ENCODE measurements at places on chromosomes 16 and 17. TPM values are rescaled to one million over a fixed set of nuclear protein-coding genes. Genes with fewer than 3 reads are reported as not detected.

Gene ZG16
- total RNA-seq = not detected

- DNase-seq = no peak
These were observed 9.7 kb upstream of the ZFP1 start for GRCh38 chr16:75138636-75139035.

GRCh38 chr17:19414396-19415280 is 3.6 kb downstream of the RNF112 start:
- no peak for DNase-seq

- DNase-seq = no peak
These were observed 4.0 kb upstream of the IL17C start for GRCh38 chr16:88634141-88634993.

GRCh38 chr17:43467981-43468581 is 15.7 kb upstream of the DHX8 start:
- DNase-seq = no peak

DNA sequence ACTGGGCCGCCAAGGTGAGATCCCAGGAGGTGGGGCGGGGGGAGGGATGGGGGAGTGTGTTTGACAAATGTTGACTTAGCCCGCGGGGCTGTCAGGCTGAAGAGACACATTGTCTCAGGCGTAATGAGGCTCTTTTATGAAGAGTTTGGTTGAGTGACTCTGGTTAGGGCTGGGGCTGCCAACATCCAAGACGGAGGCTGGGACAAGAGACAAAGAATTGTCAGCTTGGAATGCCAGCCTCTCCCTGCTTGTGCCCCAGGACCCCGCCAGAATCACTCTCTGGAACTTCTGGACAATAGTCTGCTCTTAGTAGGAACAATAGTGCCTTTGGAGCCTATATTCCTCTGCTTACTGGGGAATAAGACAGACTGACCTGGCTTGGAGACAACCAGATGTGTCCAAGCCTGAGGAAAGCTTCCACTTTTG is 24.0 kb downstream of the PCTP start:
- DNase-seq = no peak

DNA sequence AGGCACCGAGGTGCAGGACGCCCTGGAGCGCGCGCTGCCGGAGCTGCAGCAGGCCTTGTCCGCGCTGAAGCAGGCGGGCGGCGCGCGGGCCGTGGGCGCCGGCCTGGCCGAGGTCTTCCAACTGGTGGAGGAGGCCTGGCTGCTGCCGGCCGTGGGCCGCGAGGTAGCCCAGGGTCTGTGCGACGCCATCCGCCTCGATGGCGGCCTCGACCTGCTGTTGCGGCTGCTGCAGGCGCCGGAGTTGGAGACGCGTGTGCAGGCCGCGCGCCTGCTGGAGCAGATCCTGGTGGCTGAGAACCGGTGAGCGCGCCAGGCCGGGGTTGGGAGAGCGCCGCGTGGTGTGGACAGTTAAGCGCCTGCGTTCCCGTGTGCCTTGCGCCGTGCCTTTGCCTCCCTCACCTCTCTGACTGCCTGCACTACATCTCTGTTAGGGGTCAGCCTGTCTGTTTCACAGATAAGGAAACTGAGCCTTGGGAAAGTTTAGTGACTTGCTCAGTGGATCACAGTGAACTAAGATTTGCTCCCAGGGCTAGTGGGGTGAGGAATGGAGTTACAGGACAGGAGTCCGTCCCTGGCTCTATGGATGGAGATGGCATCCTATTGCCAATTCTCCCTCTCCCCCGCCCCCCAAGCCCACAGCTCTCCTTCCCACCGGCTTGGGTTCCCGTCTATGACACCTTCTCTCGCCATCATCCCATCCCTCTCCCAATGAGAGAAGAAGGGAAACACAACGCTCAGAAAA is 880 bp downstream of the SARM1 start:
- DNase-seq = peak; percentile 91

Gene KCNJ2
- total RNA-seq = not detected

Gene ZNF469
- total RNA-seq = 19.0 TPM

- no peak for DNase-seq
These were observed 55.5 kb downstream of the SYT17 start for GRCh38 chr16:19223235-19224170.

- no peak for DNase-seq
These were observed 26.7 kb downstream of the PLD6 start for GRCh38 chr17:17179371-17179827.

Gene CLDN7
- 0.42 TPM for total RNA-seq

DNA sequence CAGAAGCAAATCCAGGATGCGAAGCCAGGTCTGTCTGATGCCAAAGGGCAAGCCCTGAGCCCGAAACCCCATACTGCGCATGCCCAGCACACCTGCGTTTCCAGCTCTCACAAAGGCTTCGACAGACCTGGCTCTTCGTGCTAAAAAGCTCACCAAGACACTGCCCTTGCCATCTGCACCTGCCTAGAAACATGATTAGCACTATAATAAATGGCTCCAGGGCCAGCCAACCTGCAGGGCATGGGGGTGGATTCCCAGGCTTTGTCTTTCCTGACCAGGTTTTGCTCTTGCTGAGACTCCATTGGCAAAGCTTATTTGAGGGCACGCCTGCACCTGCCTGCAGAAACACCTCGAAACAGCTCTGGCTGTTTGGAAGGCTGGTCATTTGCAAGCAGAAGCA is 14.4 kb upstream of the PLD6 start:
- no peak for DNase-seq

Gene NTN1
- total RNA-seq = 4.0 TPM

Gene KRT32
- total RNA-seq = not detected
